Substantia nigra (tissue), 51 donors: ENCODE measurements at places on chromosomes 13 and 19.

DNA sequence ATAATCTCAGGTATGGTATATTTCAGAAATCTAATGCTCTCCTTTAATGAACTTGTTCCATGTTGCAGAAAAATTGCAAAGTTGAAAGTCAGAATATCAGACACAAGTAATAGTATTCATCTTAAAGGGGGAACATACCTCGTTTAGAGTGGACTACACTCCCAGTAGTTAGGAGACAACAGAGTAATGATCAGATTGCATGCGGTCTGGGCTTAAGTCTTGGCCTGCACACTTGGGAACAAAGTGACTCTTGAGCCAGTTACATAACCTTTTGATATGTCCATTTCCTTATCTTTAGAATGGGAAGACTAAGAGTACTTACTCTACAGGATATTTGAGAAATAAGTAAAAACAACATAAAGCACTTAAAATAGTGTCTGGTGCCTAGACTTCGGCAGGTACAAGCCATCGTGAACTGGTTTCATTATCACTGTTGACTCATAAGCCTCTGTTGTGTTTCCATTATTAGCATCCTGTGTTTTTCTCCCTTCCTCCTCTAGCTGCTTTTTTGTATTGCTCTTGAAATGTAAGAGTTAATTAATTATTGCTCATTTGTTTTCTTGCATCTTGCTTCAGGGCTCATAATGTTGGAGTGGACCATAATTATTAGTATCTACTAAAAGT lies 53.0 kb downstream of the DPY19L3 start:
- no peak for DNase-seq

DNA sequence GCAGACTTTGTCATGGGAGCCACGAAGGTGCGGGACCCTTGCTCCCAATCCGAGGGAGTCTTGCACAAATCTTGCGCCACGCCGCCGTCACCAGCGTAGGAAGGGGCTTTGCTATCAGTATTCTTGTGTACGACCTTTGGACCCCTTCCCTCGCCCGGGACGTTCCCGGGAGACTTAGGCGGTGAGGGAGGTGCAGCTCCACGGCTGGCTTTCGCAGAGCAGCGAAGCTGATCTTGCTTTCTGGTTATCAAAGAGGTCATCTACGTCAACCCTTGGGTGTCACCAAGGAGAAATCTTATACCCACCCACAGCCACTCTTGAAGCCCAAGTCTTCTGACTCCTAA lies 583 bp downstream of the TECR start:
- peak; percentile 67 for DNase-seq

DNA sequence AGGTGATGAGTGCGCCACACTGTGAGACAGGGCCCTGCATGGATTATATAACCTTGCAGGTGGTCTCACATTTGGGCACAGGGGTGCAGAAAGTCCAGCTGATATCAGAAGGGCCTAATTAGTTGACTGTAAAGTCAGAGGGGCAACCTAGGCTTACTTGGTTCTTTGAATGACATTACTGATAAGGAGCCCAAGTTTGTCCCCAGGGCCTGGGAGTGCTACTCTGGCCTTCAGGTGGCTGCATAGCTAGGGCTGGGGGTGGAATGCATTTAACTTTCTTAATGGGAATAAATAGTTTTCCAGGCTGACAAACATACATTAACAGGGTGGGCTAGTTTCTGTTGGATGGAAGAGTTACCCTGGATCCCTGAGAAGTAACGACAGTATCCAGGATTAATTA lies 3.3 kb downstream of the WDR87 start:
- DNase-seq: no peak

DNA sequence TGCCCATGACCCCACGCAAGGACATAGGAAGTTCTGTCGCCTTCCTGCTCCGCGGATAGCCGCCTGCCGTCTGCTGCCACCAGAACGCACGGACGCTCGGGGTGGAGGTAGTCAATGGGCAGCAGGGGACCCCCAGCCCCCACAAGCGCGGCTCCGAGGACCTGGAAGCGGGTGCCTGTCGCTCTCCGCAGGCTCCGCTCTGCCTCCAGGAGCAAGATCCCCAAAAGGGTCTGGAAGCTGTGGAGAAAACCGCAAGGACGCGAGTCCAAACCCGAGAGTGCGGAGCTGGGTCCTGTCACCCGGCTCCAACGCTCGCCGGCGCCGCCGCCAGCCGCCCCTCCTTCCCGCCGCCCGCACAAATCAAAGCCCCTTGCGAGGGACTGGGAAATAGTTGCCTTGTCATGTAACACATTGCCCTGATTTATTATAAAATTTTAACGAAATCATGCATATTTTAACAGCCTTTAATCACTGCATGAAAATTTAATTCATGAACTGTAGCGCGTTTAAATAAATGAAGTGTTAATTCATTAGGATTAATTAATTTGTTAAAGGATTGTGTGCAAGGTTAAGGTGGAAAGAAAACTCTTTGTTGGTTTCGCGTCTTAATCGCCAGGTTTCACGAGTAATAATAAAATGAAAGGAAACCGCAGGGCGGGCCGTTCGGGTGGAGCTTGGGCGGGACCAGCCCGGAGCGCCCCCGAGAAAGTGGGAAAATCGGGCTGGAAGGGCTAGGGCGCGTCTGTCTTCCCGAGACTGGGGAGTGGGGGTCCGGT lies 5.5 kb upstream of the POU4F1 start:
- DNase-seq: no peak

GRCh38 chr19:3851254-3852176 lies 17.3 kb downstream of the ZFR2 start:
- DNase-seq: no peak

GRCh38 chr13:110443622-110444225 lies 117.8 kb downstream of the RAB20 start:
- no peak for DNase-seq

DNA sequence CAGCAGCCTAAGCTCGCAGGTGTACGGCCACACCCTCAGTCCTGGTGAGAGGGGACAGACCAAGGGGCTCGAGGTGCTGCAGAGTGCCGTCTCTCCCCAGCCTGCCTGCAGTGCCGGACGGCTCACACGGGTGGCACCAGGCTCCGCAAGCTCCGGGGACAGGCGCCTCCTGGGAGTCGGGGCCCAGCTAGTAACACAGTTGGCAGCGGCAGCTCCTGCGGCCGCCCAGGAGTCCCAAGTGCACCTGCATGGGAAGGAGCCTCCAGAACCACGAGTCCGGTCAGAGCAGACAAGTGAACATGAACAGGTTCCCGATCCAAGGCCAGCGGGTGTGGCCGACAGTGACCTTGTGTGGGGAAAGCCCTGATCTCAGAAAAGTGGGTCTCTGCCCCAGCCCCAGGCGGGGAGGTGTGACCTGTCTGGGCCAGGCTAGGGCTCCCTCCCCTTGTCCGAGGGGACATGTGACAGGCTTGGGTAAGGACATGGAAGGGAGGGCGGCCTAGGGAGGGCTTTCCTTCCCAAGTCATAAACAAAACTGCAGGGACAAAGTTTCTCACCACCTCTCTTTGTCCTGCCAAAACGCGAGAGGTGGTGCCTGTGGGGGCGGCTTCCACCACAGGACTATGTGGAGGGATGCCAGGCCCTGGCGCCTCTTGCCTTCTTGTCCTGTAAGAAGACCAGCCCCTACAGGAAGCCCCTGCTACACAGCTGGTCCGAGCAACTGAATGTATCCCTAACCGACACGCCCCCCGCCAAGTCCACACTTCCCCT lies 46.5 kb downstream of the MLLT1 start:
- no peak for DNase-seq
